ENCODE measurements at places on chromosomes 7 and 10.
A peak's percentile ranks its signal among the peaks of the same experiment; 100 is the strongest.

DNA sequence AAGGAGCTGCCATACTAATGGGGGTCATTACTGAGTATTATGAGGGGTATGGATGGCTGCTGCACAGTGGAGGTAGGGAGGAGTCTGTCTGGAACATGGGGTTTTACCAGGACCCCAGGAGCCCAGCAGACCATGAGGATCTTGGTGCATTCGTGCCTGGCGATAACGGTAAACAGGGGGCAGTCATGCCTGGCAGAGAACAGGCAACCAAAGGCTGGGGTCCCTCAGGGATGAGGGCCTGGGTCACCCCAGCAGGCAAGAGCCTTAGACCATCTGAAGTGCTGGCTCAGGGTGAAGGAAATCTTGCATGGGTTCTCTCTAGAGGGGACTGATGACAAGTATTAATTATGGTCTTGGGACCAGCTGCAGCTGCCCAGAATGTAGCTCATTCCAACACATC, 46.1 kb downstream of the MYL10 start:
- no peak for DNase-seq

- no peak for DNase-seq
These were observed 36.0 kb downstream of the FBXW4 start for GRCh38 chr10:101658975-101659374.

- no peak for DNase-seq
These were observed 48.1 kb upstream of the GLCCI1 start for GRCh38 chr7:7920481-7920880.

DNA sequence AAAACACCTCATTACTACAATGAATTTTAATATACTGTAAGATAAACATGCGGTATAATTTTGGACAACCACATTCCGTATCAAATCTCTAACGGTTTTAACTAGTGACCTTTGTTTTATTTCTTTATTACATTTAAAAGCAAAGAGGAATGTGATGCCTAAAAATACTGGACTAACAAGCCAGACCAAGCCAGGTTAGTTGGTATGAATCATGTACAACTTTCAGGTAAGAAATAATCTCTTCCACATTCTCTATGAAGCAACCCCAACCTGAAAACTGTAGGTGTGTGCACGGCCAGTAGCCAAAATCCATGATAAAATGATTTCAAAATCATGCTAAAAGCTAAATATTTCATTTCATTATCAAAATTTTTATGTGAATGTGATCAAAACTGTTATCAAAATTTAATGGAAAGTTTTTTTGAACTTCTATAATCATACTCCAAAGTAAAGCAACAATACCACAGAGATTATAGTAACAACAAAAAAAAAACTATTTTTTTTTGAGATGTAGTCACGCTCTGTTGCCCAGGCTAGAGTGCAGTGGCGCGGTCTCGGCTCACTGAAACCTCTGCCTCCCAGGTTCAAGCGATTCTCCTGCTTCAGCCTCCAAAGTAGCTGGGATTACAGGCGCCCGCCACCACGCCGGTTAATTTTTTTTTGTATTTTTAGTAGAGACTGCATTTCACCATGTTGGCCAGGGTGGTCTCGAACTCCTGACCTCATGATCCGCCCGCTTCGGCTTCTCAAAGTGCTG, 127.2 kb downstream of the NRBF2 start:
- DNase-seq, result no peak

DNA sequence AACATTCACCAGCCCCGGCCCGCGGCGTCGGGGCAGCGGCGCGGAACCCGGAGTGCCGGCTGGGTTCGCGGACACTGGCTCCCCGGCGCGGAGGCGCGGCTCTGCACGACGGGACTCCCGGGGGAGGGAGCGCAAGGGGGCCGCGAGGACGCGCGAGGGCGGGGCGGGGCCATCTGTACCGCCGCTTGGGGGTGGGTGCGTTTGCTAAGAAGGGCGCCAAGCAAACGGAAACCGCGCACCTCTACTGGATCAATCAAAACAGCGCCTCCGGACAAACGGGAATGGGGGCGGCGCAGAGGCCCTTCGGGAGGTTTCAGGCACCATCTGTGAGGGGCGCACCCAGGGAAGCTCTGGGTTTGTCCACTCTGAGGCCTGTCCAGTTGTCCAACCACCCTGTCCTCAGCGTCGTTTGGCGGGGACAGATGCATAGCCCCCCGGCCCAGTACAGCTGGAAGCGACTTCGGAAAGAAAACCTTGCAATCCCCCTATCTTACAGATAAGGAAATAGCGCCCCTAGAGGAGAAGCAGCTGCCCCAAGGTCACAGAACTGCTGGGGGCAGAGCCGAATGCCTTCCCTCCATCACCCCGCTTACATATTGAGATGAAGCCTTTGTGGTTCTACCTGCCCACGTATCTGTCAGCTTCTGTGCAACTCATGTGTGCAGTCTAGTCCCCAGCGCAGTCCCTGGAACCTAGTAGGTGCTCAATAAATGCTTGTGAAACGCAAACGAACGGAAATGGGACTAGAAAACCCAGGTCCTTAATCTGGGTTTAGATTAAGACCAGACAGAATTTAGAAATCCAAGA, 10.7 kb upstream of the SLIT1 start:
- peak; percentile 75 for DNase-seq

GRCh38 chr10:58672845-58673244, 160.2 kb downstream of the BICC1 start:
- no peak for DNase-seq

DNA sequence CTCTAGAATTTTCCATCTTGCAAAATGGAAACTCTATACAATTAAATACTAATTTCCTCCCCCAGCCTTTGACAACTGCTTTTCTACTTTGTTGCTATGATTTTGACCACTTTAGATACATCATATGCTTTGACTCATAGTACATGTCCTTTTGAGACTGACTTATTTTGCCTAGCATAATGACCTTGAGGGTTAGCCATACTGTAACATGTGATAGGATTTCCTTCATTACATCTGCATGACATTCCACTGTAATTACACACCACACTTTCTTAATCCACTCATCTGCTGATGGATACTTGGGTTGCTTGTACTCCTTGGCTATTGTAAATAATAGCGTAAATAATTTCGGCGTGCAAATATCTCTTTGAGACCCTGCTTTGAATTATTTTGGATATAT, 127.7 kb downstream of the JAZF1 start:
- no peak for DNase-seq

- DNase-seq, result no peak
These were observed 9.2 kb downstream of the AGR2 start for GRCh38 chr7:16795624-16796023.

- no peak for DNase-seq
These were observed 323.4 kb downstream of the WDR37 start for GRCh38 chr10:1379601-1380000.

GRCh38 chr7:25847336-25848070, 304.5 kb upstream of the NFE2L3 start:
- DNase-seq, result no peak

DNA sequence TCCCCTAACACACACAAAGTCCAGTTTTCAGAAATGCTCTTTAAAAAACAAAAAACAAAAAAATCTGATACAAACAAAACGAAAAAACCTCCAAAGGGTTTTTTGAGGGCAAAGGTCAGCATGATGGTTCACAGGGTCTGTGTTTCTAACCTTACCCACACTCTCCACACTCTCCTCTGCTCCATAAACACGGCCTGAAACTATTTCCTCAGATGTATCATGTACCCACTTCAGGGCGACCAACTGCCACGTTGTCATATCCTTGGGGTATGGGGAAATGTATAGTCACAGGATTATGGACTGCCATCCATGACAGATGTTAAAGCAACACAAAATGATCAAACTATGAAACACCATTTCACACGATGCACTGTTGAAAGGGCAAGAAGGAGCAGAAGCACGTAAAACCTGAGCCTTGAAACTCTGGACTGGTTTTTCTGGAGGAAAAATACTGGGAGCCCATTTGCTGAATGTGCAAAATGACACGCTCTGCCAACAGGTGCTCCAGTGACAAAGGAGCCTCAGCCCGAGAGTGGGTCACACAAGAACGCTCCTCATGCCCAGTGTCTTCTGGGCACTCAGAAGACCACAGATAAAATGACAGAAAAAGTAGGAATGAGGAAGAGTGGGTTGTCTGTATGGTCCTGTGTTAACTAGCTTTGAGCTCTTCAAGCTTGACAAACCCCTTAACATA, 15.8 kb downstream of the NAPEPLD start:
- DNase-seq, result no peak

GRCh38 chr7:50497068-50497642, 47.0 kb upstream of the FIGNL1 start:
- DNase-seq, result no peak

GRCh38 chr10:63374991-63375390, 90.8 kb downstream of the JMJD1C start:
- no peak for DNase-seq

- DNase-seq, result no peak
These were observed 154.0 kb downstream of the CAMK1D start for GRCh38 chr10:12503311-12503710.

- no peak for DNase-seq
These were observed 236.9 kb upstream of the TMEM229A start for GRCh38 chr7:124269774-124270173.

DNA sequence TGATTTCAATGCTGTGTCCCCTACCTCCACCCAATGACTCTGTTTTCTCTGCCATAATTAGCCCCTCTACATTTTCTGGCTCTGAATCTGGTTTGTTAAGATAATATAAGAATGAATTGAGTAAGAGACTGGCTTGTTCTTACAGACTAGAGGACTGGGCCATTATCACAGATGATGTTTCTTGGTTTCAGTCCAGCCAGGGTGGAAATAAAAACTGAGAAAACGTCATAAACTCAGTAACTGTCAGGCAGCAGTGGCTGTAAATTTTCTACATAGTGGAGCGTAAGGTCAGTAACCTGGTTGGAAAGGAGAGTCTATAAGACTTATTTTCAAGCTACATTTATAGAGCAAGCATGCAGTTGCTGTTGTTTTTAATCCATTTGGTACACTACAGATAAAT, 485.4 kb downstream of the HTR7 start:
- DNase-seq, result no peak

DNA sequence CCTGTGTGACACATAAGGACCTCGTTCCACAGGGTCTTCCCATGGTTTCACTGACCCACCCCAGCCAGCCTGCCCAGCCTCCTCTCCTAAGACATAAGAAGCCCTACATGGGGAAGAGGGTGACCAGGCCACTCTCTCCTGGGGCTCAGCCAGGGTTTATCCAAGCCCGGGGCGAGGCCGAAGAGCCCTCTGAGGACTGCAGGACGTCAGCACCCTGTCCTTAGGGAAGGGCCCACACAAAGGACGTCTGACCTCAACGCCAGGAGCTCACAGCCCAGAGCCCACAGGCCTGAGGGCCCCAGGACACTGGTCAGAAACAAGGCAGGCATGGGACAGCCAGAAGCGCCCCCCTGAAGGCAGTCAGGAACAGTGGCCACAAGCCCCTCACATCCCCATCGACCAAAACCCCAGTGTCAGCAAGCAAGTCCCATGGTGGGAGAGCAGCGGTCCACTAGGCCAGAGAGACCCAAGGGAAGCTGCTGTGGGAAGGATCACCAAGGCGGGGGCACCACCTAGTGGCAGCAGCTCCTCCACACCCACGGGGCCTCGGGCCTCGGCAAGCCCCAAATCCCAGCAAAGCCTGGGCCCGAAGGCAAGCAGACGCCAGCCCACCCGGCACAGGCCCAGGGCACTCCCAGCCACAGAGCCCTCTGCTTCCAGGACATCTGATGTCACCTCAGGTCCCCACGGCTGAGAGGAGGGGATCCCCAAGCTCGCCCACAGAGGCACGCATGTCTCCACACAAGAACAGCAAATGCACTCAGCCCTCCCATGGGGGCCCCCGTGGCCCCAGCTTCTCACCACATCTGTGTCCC, 23.4 kb downstream of the MAD1L1 start:
- peak; percentile 28 for DNase-seq

DNA sequence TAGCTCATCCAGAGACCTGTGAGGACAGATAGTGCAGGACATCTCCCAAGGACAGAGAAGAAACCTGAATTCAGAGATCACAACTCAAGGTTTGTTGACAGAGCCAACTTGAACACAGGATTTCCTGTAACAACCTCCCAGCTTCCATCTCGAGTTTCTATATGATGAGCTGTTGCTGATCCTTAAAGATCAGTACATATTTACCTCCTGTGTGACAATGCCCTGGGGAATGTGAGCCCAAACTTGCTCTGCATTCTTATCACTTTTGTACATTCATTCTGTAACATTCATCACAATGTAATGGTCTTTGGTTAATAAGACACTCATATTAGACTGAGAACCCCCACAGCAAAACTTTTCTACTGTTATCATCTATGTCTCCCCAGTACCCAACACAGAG, 468.6 kb downstream of the XPNPEP1 start:
- no peak for DNase-seq

- no peak for DNase-seq
These were observed 14.4 kb upstream of the APBB1IP start for GRCh38 chr10:26423722-26424121.

DNA sequence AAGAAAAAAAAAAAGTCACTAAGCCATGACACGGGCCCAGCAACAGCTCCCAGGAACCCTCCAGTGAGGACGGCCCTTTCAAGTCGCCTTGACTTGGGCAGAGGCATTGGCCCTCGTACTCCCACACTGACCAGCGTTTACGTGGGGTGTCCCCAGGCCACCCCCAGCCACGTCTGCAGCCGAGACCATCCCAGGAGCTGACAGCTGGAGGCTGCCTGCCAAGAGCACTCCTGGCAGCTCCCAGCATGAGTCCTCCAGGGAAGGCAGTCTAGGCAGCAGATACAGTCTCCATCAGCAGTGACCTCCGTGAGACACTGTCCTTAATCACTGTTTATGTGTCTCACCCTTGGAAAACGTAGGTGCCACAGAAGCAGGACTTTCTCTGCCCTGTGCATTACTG, 86.5 kb downstream of the PROSER2 start:
- DNase-seq, result no peak

GRCh38 chr7:134084488-134085144, 42.5 kb upstream of the LRGUK start:
- DNase-seq, result no peak

DNA sequence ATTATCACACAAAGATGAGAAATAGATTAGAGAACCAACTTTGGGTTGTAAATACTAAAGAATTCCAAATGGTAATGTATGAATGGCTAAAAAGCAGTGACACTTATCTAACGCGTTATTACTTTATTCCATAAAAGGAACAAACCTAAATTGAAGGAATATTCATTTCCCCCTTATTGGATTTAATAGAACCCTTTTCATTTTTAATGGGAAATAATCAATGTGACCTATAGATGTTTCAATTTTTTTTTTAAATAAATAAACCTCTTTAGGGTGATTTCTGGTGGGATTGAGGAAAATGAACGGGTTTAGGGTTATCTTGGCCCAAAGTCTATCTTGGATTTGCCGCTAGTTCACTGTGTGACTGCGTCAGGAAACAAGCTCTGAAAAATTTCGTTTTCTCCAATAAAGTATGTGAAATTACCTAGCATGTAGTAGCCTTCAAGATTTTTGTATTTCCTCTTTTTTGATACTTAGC, 1.9 kb upstream of the ACBD5 start:
- DNase-seq, result no peak

GRCh38 chr10:102435529-102436233, 3.3 kb upstream of the CUEDC2 start:
- no peak for DNase-seq

DNA sequence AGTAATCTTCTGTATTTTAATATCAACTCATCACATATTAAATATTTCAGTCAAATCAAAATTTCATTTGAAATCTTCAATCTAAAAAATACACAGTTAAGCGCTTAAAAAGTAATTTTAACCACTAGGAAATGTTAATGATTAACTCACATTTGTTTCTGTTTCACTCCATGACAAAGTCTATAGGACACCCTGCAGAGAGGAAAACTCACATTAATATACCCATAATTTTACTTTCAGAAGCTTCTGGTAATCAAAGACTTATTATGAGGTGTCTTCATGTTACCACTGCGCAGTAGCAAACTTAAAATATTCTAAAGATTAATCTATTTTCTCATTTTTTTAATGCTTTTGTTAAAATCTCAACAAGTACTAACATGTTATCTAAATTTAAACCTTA, 41.0 kb upstream of the ZNF518A start:
- DNase-seq, result no peak

Data from CD8-positive, alpha-beta memory T cell (primary cell).